ENCODE measurements at places on chromosomes 13 and 19. TPM values are rescaled to one million over a fixed set of nuclear protein-coding genes. Genes with fewer than 3 reads are reported as not detected.

- no peak overlapping the region for H3K4me3 ChIP-seq
- no peaks in the 10 kb centered on the region for H3K27me3 ChIP-seq
- no peak for DNase-seq
- H3K4me1 ChIP-seq: no peaks in the 10 kb centered on the region
- H3K27ac ChIP-seq: no peak overlapping the region
- H3K36me3 ChIP-seq: no peaks in the 10 kb centered on the region
Measured at GRCh38 chr13:109922518-109922917, 136.1 kb upstream of the IRS2 start.

GRCh38 chr19:2055931-2056836 lies 5.1 kb upstream of the MKNK2 start:
- H3K27ac ChIP-seq: peak overlapping the region; percentile 95
- peaks cover 43% of the 10 kb centered on the region for H3K4me1 ChIP-seq
- DNase-seq: peak; percentile 49
- H3K4me3 ChIP-seq: peak overlapping the region; percentile 73
- H3K27me3 ChIP-seq: no peaks in the 10 kb centered on the region

DNA sequence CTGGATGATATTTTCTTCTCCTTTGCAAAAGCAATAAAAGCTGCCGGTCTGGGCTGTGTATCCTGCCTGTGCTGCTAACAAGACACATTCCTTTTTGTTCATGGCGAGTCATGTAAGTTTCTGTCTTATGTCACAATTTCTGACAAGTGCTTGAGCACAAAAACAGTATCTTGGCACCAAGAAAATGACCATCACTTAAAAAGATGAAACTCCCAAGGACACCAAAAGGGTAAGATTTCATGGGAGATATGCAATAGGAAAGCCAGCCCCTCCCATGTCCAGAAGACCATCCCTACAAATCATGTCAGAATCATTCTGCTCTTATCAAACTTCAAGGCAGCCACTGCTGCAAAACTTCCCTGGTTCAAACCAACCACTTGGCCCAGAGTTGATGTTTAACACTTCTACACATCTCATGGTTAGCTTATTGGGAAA lies 375.4 kb upstream of the ZNF507 start:
- H3K4me1 ChIP-seq: no peaks in the 10 kb centered on the region
- no peaks in the 10 kb centered on the region for H3K27me3 ChIP-seq
- no peak overlapping the region for H3K4me3 ChIP-seq
- no peaks in the 10 kb centered on the region for H3K36me3 ChIP-seq

Gene ZNF699
- 12.6 TPM for total RNA-seq

Gene LILRA1
- not detected for total RNA-seq

DNA sequence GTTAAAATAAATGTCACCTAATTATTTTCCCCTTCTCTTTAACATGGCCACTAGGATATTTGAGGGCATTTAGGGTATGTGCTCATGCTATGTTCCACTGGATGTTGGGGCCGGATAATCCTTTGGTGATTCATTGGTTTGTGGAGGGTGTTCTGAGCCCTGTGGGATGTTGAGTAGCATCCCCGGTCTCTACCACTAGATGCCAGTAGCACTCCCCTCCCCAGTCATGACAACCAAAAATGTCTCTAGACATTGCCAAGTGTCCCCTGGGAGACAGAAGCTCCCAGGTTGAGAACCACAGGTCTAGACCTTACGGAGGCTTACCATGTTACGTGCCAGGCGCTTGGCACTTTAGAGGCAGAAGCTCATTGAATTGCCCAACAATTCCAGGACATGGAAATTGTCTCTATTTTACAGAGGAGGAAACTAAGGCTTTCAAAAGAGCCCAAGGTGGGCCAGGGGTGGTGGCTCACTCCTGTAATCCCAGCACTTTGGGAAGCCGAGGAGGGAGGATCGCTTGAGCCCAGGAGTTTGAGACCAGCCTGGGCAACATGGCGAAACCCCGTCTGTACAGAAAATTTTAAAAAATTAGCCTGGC lies 14.1 kb downstream of the SHANK1 start:
- no peak overlapping the region for H3K27ac ChIP-seq
- H3K36me3 ChIP-seq: no peaks in the 10 kb centered on the region
- H3K27me3 ChIP-seq: peaks cover 14% of the 10 kb centered on the region
- peak; percentile 34 for DNase-seq

Gene ACP7
- not detected for total RNA-seq

Gene COL4A1
- total RNA-seq: not detected
